ENCODE measurements at places on chromosomes 7 and 10.

DNA sequence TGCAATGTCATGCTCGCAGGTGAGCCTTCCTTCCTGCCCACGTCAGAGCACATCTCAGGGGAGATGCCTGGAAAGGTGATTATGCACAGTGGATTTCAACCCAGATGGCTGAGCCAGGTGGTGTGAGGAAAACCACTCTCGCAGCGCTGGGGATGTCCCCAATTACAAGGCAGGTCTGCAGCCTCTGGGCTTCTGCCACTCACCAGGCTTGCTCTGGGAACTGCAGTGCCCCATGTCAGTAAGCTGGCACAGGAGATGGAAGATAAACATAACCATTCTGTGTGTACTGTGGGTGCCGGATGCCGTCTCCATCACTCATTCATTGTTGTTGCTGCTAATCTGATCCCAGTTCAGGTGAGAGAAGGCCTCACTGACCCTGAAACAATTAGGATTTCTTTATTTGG is 222.9 kb upstream of the PITRM1 start:
- no peak for DNase-seq

DNA sequence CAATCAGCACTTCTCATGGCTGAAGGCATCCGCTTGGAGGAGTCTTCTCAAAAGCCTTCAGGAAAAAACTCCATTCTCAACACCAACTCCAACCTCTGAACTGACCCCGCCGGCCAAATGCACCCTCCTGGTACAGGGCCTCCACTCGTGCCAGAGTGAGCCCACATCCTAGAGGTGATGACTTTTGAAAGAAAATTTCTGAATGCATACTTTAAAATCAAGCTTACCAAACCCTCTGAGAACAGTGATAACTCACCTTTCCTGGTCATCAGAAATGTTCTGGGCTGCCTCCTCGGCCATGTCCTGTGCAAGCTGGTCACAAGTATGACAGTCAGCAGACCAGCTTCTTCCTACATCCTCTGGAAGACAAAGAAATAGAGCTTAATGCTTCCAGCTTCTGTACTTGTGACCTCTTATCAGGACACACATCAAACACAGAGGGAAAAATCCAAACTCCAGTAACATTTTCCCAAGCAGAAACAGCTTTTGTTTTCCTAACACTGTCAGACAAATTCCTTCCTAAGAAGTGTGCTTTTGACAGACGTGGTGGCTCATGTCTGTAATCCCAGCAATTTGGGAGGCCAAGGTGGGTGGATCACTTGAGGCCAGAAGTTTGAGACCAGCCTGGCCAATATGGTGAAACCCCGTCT is at the start of gene PKD1L1:
PKD1L1 (minus strand) TSS at position 326 of the 650 bp plus-strand sequence; CDS start at position 300, 26 bp downstream.
- DNase-seq: no peak

- no peak for DNase-seq
Observed at GRCh38 chr7:45638916-45639315, 64.7 kb downstream of the ADCY1 start.

DNA sequence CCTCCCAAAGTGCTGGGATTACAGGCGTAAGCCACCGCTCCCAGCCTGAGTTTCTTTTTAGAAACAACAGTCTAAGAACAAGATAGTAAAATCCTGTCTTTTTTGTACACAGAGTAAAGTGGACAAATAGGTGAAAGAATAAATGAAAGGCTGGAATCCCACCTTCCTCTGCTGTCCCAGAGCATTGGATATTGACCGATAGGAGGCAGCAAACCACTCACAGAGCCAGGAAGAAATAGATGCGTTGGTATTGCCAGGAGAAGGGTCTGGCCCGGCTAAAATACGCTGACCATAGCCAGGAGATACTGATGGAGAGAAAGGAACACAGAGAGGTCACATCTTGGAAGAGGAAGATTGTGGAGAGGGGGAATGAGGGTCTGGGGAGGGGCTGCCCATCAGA is 11.4 kb upstream of the ZNF12 start:
- no peak for DNase-seq

DNA sequence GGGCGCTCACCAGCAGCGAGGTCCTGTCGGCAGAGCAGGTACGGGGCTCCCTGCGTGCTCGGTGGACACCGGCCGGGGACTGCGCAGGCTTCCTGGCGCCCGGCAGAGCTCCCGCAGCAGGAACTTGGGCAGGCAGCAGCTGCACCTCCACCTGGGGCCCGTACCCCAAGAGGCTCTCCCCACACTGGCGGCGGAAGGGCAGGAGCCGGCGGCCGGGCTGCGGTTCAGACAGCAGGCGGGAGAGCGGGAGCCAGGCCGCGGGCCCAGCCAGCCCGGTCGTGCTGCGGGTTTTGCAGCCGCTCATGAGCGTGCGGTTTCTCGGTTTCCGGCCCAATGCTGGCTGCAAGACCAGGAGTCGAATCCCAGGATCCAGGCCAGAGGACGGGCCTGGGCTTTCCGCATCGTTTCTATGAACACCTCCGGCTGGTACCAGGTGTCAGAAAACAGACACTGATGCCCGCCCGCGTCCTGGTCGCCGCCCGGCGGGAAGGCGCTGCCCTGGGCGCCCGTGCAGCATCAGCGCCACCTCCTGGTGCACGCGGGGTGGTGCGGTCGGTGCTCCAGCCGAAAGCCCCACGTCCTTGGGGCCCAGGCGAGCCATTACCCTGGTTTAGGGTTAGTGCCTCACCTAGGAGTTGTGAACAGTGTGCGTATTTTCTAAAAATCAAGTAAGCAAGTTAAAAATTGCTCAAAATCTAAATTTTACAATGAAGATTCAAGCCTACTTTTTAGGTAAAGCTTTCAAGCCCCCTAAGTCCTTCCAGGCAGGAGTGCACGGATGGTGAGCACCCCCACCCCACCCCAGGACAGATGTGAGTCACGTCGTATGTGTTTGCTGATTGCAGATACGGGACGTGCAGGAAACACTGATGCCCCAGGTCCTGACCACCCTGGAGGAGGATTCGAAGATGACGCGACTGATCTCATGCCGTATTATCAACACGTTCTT is 47.4 kb upstream of the PRKAR1B start:
- DNase-seq: peak; percentile 39

- no peak for DNase-seq
Observed at GRCh38 chr10:112356686-112357085, 17.2 kb upstream of the ACSL5 start.

DNA sequence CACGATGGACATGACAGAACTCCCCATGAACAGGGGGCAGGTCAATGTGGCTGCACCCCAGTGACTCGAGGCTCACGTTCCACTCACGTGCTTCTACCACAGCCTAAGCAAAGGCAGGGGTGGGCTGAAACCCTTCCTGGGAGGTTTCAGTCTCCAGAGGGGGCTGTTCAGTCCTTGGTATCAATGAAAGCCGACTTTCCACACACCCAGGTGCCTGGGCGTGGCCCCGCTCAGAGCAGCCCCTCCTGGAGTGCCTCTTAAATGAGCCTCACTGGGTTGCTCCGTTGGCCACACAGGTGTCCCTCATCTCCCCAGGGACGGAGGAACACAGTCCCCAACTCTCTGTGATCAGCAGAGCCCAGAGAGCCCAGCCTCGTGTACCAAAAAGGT is 90.5 kb upstream of the PDGFA start:
- DNase-seq: no peak

- DNase-seq: peak; percentile 86
Observed at GRCh38 chr7:93921607-93922566, at the start of gene GNG11. Gene GNG11 (plus strand): TSS chr7:93921735. CDS start chr7:93922138, 403 bp downstream.
